ENCODE measurements at places on chromosomes 1 and 21.

GRCh38 chr21:44433791-44434567, 21.3 kb upstream of the LRRC3 start:
- no peak for DNase-seq

- no peak for DNase-seq
Measured at GRCh38 chr21:41777951-41778815, 11.3 kb upstream of the RIPK4 start.

DNA sequence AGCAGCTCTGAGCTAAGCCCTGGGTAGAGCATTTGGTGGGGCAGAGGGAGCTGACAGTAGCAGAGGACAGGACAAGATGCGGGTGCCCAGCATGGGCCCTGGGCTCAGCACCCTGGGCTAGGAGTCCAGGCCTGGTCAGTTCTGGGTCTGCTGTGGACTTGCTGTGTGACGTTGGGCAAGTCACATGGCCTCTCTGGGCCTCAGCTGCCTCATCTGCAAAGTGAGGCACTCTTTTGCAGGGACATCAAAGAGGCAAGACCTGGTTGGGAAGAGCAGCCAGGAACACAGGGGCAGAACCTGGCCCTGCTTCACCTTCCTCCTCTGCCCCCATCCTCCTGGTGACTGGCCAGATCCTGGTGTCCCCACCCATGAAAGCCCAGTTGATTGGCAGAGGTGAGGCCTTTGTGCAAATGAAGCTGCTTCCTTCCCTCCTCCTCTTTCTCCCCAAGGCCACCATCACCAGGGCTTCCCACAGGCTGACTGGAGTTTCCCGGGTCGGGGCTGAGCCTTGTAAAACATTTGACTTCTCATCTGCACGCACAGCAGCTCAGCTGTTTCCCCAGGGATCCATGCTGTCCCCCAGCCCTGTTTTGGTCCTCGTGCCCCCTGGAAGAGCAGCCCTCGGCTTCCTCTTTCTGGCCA, 350.5 kb downstream of the MATN1 start:
- no peak for DNase-seq

DNA sequence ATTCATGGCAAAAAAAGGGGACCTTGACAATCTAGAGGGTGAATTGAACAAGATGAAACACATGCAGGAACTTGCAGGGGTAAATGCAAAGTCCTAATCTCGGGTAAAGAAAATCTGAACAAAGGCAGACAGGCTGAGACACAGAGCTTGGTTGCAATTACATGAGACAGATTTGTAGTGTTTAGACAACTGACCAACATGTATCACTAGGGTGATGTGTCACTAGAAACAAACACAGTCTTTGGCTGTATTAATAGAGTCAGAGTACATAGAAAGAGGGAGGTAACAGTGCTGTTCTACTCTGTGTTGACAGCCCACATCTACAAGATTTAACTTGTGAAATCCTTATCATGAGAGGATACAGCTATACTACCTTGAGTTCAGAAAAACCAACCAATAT, 78.1 kb upstream of the GRIK3 start:
- DNase-seq, result no peak

Data from activated CD4-positive, alpha-beta T cell treated with anti-CD3 and anti-CD28 coated beads, Interleukin-2, amount 50 U/mL, for 16 hours (primary cell).